ENCODE measurements at places on chromosomes 1 and 21.

DNA sequence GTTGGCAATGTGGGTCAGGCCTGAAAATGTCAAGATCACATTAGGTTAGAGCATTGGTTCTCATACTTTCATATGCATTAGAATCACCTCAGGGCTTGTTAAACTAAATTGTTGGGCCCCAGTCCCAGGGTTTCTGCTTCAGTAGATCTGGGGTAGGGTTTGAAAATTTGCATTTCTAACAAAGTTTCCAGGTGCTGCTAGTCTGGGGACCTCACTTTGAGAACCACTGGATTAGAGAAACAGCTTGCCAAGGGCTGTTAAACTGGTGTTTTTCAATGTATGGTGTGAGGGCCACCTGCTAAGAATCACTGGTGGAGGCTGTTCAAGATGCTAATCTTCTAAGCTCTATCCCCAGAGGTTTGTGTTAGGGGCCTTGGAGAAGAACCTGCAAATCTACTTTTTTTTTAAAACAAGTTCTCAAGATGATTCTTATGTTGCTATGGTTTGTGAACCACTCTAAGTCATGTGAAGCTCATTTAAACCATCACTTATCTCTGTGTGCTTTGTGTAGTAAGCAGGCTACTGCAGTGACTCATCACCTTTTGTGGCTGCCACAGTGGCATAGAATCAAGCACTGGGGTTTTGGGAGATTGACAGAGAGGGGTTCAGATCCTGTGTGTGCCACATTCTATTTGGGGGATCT, 152.2 kb downstream of the S1PR1 start:
- DNase-seq = no peak

DNA sequence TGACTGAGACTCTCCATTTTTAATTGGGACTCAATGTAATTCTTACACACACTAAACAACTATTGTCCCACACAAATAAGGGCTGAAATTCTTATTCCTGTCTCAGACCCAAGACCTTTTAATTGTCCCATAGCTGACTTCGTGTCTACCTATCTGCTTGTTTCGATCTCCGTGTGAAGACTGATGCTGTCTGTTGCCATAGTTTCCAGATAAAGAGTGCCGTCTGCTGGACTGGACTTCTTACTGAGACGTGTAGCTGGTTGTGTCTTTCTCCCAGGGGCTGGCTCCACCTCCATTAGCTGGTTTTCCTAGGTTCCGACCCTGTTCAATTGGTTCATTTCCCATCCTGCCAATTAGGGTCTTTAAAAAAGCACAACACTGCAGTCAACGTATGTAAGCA, 235.3 kb upstream of the PLXNA2 start:
- no peak for DNase-seq

GRCh38 chr1:17944646-17945045, 163.0 kb upstream of the IGSF21 start:
- no peak for DNase-seq

GRCh38 chr1:172781513-172782140, 122.7 kb downstream of the FASLG start:
- DNase-seq = no peak

DNA sequence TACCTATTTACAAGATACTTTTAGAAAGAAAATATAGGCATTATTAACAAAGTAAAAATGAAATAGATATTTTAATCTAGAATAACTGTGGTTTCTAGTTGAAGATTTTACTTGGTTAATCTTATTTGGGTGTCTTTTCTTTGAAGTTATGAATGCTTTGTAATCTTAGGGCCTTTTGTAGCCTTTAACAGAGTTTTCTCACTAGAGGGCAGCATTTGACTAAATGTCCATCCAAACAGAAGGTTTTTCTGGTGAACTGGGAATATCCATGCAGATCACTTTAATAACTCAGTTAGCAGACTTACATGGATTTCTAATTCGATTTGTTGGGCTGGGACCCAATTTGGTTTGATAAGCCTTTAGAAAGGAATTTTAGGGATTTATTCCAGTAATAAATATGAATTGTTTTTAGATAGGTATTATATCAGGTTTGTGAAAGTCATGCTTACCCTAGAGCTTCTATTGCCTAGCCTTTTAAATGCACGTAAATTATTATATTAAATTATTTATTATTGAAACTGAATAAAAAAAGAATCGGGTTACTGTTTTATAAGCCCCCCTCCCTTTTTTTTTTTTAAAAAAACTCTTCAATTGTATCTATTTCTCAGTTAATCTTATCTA, 119.7 kb downstream of the ZNF326 start:
- DNase-seq = peak; percentile 68

- peak; percentile 31 for DNase-seq
These were observed 31.4 kb upstream of the CD84 start for GRCh38 chr1:160610569-160611242.

DNA sequence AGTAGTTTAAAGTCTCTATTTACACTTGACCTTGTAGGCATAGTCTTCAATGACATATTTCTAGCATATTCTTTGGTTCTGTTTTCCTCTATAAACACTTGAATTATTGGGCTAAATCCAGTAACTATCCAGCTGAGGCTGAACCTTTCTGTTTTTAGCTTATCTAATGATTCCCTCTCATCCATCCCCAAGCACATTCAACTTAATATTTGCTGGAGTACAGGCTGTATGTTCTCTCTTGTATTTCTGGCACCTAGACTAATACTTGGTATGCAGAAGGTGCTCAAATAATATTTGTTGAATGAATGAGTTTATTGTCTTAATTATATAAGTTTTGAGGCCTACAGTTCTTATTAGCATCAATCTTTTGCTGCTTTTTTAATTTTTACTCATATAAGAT, 88.7 kb downstream of the RABGAP1L start:
- DNase-seq = no peak
